ENCODE measurements at places on chromosomes 1 and 21.

DNA sequence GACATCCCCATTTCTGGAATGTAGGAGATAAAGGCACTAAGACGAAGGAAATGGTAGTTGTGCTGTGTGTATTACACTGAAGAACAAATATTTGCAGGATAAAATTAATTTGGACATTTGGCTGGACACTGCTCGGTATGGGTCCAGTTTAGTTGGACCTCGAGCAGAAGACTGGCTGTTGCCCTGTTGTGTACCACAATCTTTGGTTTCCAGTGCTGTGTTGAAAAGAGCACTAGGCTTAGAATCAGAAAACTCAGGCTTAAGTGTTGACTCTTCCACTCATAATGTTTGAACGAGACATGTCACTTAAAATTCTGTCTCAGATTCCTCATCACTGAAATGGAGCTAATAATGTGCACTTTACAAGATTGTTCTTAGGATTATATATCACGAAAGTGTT is 1.2 kb upstream of the ARPC5 start:
- DNase-seq: no peak

DNA sequence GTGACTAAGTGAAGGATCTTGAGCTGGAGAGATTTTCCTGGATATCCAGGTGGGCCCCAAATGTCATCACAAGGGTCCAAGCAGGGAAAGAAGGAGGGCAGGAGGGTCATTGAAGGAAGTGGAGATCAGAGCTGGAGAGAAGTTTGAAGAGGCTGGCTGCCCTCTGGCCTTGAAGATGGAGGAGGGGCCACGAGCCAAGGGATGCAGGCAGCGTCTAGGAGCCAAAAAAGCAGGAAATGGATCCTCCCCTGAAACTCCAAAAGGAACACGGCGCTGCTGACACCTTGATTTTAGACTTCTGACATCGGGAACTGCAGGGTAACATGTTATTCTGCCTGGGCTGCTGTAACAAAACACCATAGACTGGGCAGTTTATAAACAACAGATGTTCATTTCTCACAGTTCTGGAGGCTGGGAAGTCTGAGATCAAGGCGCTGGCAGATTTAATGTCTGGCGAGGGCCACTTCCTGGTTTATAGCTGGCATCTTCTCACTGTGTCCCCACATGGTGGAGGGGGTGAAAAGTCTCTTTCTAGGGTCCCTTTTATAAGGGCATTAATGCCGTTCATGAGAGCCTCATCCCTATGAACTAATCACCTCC is 28.8 kb upstream of the ZBTB21 start:
- DNase-seq: peak; percentile 81

GRCh38 chr21:43904331-43904781 is 39.3 kb downstream of the AGPAT3 start:
- no peak for DNase-seq

- DNase-seq: peak; percentile 90
Measured at GRCh38 chr1:229027622-229028182, 243.2 kb upstream of the RAB4A start.

DNA sequence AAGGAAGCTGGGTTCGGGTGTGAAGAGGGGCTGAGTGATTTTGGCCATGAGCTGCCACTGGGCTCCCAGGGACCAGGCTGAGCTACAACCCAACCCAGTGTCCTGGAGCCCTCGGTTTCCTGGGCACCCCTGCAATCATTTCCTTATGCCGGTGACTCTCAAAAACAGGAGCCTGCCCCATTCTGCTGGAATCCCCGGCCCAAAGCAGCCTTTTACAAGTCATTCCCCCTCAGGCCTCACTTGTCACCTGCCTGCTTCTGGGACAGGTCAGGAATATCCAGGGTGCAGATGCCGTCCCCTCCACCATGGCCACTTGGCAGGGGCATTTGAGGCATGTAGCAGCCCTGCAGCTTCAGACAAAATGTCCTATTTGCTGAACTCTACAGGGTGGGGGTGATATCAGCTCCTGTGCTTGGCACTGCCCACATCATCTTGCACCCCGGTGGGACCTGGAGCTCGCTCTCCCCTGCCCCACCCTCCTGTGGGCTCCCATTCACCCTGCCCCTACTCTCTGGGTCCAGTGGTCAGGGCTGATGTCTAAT is 30.0 kb downstream of the CDK18 start:
- no peak for DNase-seq

- DNase-seq: no peak
Measured at GRCh38 chr1:165703648-165704047, 5.3 kb upstream of the ALDH9A1 start.

DNA sequence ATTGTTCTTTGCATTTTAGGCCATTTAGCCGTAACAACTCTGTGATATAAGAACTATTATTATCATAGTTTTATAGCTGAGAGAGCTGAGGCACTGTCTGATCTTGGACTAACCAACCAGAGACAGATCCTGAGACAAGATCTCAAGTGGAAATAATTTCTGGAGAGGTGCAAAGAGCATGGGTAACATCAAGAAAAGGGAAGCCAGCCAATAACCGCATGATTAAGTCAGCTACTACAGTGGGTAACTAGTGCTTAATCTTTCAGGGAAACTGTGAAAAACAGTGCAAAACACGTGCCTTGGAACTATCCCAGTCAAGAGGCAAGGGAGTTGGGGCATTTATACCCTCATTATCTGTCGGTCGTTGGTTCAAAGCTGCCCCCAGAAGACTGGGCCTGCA is 105.8 kb downstream of the OMA1 start:
- no peak for DNase-seq

DNA sequence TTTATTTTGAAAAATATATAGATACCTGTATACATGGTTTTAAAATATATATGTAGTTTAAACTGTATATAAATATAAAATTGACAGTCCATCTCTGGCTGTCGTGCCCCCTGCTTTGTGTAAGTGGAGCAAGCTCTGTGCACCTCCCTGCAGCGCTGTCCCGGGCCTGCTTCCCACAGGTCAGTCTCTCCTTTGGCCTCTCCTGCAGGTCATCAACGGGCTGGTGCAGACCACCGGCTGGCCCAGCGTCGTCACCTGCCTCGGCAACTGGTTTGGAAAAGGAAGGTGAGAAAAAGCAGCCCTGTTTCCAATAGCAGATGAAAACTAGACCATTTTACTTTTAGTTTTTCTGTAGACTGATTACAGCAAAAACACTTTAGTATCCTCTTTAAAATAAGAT is 28.5 kb downstream of the SLC37A1 start:
- DNase-seq: no peak

GRCh38 chr21:16388291-16388690 is 658.5 kb downstream of the USP25 start:
- no peak for DNase-seq

GRCh38 chr1:29475326-29475725 is 239.0 kb downstream of the PTPRU start:
- no peak for DNase-seq

GRCh38 chr1:233356705-233356987 is 29.1 kb downstream of the MAP3K21 start:
- DNase-seq: no peak

GRCh38 chr1:86370601-86371022 is 25.5 kb downstream of the ODF2L start:
- peak; percentile 27 for DNase-seq

DNA sequence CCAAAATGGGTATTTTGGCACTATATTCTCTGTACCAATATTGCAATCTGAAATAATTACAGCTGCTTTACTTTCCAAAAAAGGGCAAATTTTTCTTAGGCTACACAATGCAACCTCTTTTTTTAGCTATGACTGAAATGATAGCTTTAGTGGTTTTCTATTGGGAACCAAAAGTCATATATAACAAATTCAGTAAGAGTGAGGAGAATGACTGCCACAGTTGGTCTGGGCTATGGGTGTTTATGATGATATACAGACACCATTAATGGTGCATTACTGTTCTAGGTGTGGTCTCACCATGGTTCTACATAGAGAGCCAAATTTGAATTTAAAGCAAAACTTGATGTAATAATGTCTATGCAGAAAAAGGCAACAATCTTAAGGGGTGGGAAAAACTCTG is 72.3 kb upstream of the PTBP2 start:
- DNase-seq: no peak

- DNase-seq: peak; percentile 68
Measured at GRCh38 chr1:12464598-12465056, 153.4 kb downstream of the DHRS3 start.

GRCh38 chr1:10774615-10775310 is 21.7 kb downstream of the CASZ1 start:
- DNase-seq: no peak

DNA sequence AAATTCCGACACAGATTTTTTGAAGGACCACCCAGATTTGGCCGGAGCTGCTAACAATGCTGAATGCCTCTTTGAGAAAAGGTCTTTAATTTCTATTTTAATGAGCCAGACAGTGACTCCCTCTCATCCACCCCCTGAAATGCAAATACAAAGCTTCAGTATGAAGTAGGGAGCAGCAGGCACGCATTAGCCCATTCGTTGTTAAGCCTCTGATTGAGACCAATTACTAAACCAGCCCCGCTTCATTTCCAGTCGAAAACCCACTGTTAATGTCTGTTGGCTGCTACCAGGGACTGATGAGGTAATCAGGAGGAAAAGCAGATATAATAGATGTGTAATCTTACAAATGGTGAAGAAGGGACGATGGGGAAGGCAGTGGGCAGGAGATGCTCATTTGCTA is 4.8 kb upstream of the C8A start:
- DNase-seq: no peak

DNA sequence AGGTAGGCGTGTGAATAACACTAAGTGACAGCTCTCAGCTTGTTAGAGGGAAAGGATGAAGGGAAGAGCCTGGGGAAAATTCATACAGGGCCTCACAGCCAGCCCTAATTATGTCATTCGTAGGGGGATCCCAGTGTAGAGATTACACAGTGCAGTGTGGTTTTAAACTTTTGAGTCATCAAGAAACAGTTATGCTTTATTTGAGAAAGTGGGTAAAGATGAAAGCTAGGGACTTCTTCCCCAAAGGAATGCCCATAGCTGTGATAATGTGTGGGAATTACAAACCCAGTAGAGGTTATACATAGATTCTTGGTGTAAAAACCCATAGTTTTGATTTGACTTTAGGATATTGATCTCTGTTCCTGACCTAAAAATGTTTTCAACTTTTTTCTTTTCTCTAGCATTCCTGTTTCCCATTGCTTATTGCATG is 1.9 kb downstream of the TTF2 start:
- DNase-seq: peak; percentile 74

GRCh38 chr1:51215169-51215568 is 20.9 kb upstream of the RNF11 start:
- no peak for DNase-seq

GRCh38 chr1:14424325-14425002 is 174.0 kb upstream of the KAZN start:
- no peak for DNase-seq

DNA sequence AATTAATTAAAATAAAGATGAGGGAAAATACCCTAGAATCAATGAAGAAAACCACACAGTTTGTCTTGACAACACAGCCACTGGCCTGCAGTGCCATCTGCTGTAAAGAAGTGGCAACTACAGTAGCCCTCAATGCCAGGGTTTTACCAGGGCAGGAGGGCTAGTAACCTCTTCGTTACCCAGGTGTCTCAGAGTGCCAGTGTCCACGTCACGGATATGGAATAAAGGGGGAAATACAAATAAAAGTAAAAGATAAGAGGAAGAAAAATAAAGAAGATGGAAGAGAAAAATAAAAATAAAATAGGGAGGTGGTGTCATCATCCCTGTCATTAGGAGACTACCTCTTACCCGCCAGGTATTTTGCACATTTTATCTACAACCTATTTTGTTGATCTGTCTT is 14.2 kb upstream of the SLC44A3 start:
- DNase-seq: peak; percentile 71

GRCh38 chr1:84851839-84852238 is 41.2 kb downstream of the LPAR3 start:
- DNase-seq: peak; percentile 80

DNA sequence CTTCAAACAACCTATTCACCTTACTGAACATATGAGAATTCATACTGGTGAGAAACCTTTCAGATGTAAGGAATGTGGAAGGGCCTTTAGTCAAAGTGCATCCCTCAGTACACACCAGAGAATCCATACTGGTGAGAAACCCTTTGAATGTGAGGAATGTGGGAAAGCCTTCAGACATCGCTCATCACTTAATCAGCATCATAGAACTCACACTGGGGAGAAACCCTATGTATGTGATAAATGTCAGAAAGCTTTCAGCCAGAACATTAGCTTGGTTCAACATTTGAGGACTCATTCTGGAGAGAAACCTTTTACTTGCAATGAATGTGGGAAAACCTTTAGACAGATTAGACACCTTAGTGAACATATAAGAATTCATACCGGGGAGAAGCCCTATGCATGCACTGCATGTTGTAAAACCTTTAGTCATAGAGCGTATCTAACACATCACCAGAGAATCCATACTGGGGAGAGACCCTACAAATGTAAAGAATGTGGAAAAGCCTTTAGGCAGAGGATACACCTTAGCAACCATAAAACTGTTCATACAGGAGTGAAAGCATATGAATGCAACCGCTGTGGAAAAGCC is 13.2 kb upstream of the EXO5 start:
- no peak for DNase-seq

DNA sequence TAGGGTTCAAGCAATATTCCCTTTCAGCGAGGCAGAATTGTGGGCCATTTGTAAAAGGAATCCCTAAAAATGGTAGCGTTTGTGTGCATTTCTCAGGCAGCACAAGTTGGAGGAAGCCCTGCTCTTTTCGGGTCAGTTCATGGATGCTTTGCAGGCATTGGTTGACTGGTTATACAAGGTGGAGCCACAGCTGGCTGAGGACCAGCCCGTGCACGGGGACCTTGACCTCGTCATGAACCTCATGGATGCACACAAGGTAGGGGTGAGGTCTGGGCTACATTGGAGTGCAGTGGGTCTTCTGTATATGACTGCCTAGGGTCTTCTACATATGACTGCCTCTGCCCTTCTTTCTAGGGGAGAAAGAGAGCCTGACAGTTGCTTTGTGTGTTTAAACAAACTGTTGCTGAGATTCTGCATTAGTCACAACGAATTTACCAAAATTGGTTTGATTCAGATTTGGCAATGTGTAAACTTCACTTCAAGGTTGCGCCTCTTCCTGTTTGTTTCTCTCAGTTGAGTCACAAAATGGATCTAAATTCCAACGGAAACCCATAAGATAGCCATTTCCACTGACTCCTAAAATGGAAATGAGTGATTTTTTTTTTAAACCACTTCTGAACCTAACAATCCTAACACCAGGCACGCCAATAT is 40.4 kb upstream of the BMP8A start:
- DNase-seq: peak; percentile 74

- no peak for DNase-seq
Measured at GRCh38 chr1:175863299-175864050, 120.1 kb upstream of the TNR start.

GRCh38 chr1:17847111-17847510 is 92.0 kb downstream of the ACTL8 start:
- no peak for DNase-seq
